Osteoblast (primary cell): ENCODE measurements at places on chromosomes 7 and 10. TPM values are rescaled to one million over a fixed set of nuclear protein-coding genes. Genes with fewer than 3 reads are reported as not detected.

GRCh38 chr10:75261813-75262705 is 26.3 kb upstream of the COMTD1 start:
- no peak for DNase-seq

The ATP6V1F gene
- total RNA-seq, result 91.9 and 95.2 TPM in 2 replicates

- no peak for DNase-seq
Measured at GRCh38 chr7:111729483-111729882, 167.2 kb upstream of the IMMP2L start.

The HOXA4 gene
- 0.72 and 1.2 TPM in 2 replicates for total RNA-seq

DNA sequence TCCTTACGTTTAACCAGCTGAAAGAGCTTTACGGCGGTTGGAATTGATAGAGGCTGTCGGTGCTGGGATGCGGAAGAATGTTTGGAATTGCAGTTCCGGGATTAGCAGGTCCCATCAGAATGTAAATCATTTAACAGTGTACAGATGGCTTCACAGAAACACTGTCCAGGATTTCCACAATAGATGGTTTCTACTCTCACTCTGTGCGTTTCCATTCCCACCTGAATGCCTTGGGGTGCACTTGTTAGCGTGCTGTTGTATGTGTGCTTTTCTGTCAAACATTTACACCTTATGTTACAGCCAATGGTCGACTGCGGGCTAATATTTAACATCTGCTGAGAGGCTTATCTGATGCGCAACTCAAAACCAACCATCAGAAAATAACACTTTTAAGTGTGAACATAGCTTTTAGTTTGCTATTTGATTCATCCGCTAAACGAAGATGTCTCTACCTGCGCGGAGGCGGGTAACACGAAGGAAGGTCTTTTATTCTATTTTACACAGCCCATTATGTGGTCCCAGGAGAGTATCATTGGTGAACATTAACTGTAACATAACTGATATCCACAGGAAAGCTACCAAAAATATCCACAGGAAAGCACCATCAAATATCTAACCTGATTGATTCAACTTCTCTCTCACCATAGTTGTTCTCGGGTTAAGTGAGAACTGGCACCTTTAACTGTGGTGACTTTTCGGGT is 179.0 kb downstream of the PRPF18 start:
- no peak for DNase-seq
